ENCODE measurements at places on chromosomes 7 and 10.

GRCh38 chr10:11112718-11113117 is 95.0 kb downstream of the CELF2 start:
- no peak for DNase-seq

DNA sequence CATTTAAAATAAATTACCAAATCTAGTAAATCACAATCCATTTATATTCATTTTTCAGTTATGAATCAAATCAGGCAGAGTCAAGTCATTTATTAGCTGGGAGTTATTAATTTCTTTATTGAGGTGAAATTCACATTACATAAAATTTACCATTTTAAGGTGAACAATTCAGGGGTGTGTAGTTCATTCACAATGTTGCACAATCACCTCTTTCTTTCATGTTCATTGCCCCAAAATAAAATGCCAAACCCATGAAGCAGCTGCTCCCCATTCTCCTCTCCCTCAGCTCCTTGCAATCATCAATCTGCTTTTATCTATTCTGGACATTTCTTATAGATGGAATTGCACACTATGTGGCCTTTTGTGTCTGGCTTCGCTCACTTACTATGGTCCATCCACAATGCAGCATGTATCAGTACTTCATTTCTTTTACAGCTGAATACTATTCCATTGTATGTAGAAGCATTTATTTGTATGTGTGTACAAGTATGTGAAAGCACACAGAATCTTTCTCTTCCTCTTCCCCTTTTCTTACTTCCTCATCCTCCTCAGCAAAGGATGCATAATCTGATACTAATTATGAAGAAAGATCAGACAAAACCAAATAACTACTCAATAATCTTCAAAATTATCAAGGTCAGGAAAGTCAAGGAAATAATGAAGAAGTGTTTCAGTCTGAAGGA is 60.6 kb downstream of the LMBR1 start:
- no peak for DNase-seq

GRCh38 chr10:48996-49395 is at the start of gene TUBB8:
Gene TUBB8, minus strand, starts transcription at chr10:49296. Its CDS starts 58 bp downstream, at chr10:49238.
- no peak for DNase-seq

GRCh38 chr7:3464900-3465622 is 164.0 kb downstream of the SDK1 start:
- DNase-seq, result no peak

- DNase-seq, result no peak
These were observed 9.8 kb downstream of the TSPAN14 start for GRCh38 chr10:80463868-80464267.

GRCh38 chr10:98463016-98463415 is 16.3 kb upstream of the HPS1 start:
- no peak for DNase-seq

DNA sequence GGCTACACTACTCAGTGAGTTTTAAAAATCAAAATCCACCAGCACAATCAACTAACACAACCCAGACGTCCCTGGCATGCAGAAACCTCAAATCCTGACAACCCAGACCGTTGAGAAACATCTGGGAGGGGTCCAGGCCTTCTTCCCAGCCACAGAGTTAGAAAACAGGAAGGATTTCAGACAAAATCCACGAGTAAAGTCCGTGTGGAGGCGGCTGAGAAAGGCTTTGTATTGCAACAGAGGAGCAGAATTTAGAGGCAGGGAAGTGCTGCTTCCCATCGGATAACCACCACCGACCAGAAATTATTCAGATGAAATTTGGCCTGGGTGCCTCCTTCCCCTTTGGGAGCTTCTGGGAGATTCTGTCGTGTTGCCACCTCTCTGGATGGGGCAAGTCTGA is 61.5 kb downstream of the TNS3 start:
- no peak for DNase-seq

DNA sequence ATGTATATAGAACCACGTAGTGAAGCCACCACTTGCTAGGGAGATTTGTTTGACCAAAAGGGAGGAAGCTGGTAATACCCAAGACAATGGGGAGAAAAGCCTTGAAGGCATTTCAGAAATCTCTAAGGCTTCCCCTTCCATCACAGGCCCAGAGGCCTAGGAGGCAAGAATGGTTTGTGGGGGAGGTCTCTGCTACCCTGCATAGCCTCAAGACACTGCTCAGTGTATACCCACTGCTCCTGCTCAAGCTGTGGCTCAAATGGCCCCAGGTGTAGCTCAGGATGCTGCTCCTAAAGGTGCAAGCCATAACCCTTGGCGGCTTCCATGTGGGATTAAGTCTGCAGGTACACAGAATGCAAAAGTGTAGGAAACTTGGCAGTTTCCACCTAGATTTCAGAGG is 1105.8 kb downstream of the GATA3 start:
- DNase-seq, result no peak

- DNase-seq, result no peak
These were observed 69.7 kb downstream of the ZNF365 start for GRCh38 chr10:62443866-62444265.

DNA sequence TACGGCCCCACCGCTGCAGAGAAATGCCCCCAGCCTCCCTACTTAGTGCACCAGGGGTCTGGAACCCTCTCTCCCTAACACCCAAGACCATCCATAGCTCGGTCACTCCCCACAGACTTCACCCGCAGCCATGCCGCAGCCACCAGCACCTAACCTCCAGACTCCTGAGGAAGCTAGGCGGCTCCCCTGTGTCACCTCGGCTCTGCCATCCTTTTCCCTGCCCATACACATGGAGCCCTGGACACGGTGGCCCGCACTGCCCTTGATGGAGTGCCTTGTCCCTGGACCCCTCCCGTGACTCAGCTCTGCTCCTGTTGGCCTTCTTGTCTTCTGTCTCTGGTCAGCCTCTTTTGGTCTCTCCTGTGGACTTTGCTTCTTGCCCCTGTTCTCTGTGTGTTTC is 107.5 kb downstream of the INSYN2A start:
- DNase-seq, result no peak

GRCh38 chr7:39656415-39656814 is 33.0 kb downstream of the RALA start:
- no peak for DNase-seq

DNA sequence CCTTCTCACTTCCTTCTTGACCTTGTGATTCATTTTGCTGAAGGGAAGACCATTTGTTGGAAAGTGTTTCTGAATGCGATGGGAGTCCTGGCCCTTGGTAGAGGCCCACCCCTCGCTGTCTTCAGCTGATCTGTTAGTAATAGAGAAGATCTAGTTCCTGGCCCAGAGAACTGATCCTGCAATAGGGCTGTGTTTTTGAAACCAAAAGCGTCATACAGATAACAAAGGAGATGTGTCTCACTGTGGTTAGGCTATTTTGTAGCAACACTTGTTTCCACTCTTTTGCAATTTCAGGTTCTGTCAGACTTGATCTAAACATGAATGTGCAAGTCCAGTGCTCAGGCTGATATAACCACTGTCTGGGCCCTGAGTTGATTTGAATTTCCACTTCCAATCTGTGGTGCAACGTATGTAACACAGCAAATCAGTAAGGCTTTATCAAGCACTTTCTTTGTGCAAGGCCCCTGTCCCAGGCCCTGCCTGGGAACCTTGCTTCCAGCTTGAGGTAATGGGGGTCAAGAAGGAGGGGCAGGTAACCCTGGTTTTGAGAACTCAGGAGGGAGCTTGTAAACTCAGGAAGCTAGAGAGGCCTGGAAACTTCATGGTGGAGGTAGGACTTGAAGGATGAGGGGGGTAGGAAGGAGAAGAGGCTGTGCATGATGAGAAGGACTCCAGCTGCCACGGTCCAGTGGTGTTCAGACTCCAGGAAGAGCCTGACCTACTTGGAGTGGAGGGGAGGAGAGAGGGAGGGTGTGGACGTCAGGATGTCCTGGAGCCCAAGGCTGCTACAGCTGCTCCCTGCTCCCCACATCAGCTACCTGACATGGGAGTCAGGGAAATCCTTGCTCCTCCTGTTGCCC is 42.2 kb upstream of the SRGN start:
- peak; percentile 5 for DNase-seq

DNA sequence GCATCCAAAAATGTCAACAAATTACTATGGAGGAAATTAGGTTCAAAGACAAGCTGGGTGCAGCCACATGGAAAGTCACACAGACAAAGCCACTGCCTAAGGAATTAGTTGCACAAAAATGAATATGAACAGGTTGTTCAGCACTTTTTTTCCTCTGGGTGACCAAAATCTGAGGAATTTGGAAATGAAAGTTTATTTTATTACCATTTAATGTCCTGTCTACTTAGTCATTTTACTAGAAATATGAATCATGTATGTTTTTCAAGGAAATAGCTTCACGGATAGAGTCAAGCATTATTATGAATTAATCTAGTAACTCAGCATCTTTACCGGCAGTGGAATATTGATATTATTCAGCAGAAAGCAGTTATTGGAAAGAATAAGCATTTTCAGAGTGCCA is 106.3 kb downstream of the ANK3 start:
- DNase-seq, result no peak

GRCh38 chr7:2504889-2505375 is 14.6 kb upstream of the LFNG start:
- no peak for DNase-seq

All from bone marrow (tissue), 2 donors.